Vagina (tissue), 2 donors: ENCODE measurements at places on chromosomes 4 and X. TPM values are rescaled to one million over a fixed set of nuclear protein-coding genes. Genes with fewer than 3 reads are reported as not detected.

DNA sequence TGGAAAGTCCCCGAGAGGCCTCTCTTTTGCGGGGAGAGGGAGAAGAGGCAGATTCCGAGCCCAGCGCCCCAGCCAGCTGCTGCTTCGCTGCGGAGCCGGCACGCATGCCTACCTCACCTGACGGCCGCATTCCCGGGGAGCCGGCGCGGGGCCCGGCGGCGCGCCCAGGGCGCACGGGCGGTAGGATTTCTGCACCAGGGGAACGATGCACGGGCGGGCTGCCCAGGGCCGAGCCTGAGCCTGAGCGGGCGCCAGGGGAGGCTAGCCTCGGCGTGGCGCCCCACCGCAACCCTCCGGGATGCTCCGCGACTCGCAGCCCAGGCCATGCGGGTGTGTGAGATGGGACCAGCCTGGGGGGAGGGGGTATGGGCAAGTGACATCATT is 81.3 kb upstream of the SCML1 start:
- DNase-seq, result no peak

- no peak for DNase-seq
These were observed 16.3 kb downstream of the PTTG2 start for GRCh38 chr4:37976507-37976906.

GRCh38 chr4:141899541-141899940 is 263.2 kb downstream of the IL15 start:
- no peak for DNase-seq

DNA sequence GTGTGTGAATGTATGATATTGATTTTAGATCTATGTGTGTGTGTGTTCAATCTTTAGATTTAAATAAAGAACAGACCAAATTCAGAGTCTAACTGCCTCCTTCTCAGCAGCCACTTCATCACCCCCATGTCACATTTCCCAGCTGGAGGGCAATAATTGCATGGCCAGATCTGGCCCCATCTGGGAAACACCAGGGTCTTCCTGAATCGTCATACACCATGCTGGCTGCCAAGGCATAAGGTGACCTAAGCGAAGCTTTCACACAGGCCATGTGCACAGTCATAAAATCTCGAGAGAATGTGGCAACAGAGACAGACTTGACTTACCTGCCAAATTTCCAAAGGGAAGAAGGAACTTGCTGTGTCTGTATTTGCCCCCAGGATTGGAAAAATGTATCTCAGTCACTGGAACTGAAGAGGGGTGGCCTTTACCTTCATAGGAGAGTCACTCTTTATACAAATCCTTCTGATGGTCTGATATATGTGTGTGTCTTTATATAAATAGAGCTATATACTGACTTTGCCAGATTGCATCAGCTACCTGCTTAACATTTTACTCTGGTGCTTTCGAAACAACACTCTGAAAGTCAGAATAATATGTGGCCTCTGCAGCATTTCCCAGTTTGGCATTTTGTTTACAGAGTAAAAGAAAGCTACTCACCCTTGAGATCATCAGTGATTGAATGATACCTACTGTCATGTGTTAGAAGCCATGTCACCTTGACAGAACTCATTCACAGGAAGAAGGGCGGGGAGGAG is at the start of gene PLAC1:
TSS of gene PLAC1 (minus strand) at position 470 of the 758 bp plus-strand sequence. CDS start 91,789 bp downstream, outside the sequence.
- peak; percentile 10 for DNase-seq

- DNase-seq, result no peak
These were observed 7.5 kb upstream of the GABRA2 start for GRCh38 chr4:46397394-46397793.

- DNase-seq, result no peak
These were observed 209.2 kb downstream of the GLUD2 start for GRCh38 chrX:121256647-121257046.

- DNase-seq, result no peak
These were observed 47.8 kb downstream of the CLCN3 start for GRCh38 chr4:169668069-169668721.

DNA sequence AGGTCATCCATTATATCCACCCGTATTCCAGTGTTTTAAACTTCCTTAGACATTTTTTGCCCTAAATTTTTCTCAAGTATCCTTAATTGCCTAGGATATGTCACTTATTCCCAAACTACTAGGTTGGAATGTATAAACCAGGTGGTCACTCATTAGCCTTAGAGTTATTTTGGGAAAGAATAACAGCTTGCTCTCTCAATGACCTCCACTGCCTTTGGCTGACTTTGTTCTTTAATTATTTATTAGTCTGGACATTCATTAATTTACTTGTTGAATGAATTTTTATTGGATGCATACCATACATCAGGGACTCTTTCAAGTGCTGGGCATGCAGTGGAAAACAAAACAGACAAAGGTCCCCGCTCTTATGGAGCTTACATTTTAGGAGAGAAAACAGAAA is 609.3 kb upstream of the IGFBP7 start:
- no peak for DNase-seq

- no peak for DNase-seq
These were observed 230.6 kb downstream of the PCDH7 start for GRCh38 chr4:30950737-30951136.

- DNase-seq, result no peak
These were observed 178.9 kb upstream of the SPRY1 start for GRCh38 chr4:123217664-123218063.

DNA sequence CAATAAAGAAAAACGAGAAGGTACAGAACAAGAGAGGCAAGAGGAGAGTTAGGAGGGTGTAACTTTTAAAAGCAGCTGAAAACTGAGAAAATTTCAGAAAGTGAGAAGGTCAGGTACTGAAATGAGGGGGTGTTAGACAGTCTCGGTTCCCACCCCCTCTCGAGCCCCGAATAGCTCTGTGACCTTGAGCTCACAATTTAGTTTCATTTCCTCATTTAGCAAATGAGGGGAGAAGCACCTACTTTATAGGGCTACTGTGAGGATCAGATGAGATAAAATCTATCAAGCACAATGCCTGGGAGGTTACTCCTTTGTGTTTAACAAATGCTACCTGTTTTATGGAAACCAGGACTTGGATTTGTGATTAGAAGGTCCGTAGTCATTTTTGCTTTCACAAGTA is 4.9 kb downstream of the UGT8 start:
- DNase-seq, result no peak

DNA sequence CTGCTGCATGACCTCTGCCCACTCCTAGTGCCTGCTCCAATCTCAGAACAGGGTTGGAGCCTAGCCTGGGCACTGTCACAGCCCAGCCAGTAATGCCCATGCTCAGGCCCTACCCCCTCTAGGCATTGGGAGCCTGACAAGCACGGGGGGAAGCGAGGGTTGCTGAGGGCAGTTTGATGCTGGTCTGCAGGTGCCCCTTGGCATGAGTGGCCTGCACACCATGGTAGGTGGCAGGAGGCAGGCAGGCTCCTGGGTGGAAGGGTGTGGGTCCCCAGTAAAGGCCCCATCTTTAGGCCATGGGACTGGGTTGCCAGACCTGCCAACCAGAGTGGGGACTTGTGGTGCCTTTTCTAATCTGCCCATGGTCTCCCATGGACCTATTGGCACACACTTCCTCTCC is 72.1 kb upstream of the DCAF12L2 start:
- no peak for DNase-seq

GRCh38 chr4:8402640-8403039 is 37.9 kb downstream of the ACOX3 start:
- no peak for DNase-seq

DNA sequence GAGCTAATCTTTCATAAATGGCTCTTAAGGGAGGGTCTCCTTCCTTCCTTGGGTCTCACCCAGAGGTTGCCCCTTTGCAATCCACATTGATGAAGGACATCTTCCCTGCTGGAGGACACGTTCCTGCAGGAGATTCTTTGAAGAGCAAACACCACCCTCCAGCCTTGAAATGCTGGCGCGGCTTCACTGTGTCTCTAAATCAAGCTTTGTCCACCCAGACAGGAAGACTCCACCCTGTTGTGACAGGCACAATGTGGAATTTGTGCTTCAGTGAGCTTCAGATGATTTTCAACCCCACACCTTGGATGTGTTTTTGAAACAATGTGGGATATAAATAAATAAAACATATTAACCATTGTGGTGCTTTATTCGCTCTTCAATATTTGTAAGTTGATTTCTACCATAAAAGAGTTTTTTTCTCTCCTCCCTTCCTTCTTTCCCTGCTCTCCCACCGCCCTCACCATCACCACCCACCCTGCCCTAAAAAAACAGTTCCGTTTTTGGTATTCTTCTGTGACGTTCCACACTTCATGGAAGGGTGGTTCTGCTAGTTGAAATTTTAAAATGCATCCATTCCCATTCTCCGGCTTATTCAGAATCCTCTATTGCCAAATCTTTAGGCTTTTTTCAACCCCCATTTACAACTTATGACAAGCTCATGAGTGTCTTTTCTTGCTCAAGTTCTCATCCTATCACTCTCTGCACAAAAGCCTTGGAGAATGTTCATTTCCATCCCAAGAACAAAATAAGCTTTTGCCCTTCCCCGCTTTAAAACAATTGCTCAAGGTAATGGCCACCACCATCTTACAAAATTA is 264.3 kb downstream of the RAPGEF2 start:
- DNase-seq, result no peak

DNA sequence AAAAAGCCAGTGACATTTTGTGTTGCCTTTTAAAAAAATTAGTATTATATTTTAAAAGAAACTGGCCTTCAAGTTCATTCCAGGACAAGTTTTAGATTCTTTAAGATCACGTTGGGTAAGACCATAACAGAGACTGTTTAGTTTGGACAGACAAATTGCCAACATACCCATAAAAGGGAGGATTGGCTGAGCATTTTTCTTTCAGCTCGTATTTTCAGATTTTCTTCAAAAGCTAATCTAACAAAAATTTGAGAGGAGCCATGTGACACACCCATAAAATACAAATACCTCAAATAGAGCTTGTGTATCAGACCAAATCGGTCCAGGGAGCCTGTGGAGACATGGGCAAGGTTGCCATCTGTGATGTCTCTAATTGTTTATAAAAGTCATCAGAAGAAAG is 74.6 kb upstream of the C1QTNF7 start:
- no peak for DNase-seq

- DNase-seq, result no peak
These were observed 73.9 kb downstream of the BMPR1B start for GRCh38 chr4:94831607-94832006.

GRCh38 chr4:68773699-68774098 is 42.1 kb upstream of the UGT2B10 start:
- DNase-seq, result no peak

- DNase-seq, result no peak
These were observed 120.3 kb upstream of the DKK2 start for GRCh38 chr4:107156443-107156842.

DNA sequence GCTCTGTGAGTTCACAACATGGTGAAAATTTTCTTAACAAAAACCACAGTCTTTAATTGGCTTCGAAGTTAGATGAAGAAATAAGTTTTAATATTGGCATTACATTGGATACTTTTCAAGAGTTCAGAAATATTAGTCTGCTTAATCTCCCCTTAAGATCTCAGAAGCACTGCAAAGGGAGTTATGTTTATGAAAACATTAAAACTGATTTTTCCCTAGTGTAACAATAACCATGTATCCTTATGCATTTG is 1.5 kb downstream of the SETD7 start:
- DNase-seq, result no peak

GRCh38 chrX:71251466-71251973 is 2.4 kb downstream of the ZMYM3 start:
- DNase-seq, result no peak

GRCh38 chrX:29948653-29949052 is 266.7 kb upstream of the MAGEB2 start:
- no peak for DNase-seq

DNA sequence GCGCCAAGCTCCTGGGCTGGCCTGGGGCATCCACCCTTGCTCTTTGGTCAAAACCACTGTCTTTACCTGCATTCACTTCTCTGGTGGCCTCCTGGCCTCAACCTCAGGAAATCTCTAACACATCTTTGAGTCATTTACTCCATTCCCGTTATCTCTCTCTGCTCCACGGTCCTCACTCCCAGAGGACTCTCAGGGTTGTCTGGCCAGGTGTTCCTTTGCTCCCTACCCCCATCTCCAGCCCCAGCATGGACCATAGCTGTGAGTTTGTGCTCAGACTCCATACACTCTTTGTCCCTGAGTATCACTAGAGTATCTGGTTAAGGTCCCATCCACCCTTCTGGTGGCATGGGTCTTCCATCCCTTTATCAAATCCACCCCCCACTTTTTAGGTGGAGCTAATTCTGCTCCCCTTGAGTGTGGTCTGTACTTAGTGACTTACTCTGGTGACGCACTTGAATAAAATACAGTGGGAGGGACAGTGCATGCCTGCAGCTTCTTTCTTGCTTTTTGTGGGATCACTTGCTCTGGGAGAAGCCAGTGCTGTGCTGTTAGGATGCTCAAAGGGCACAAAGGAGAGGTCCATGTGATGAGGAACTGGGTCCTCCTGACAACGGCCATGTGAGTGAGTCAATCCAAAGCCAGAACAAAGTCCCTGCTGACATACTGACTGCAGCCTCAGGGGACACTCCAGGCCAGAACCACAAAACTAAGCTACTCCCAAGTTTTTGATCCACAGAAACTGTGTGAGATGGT is 44.3 kb downstream of the IGFBP7 start:
- DNase-seq, result no peak

DNA sequence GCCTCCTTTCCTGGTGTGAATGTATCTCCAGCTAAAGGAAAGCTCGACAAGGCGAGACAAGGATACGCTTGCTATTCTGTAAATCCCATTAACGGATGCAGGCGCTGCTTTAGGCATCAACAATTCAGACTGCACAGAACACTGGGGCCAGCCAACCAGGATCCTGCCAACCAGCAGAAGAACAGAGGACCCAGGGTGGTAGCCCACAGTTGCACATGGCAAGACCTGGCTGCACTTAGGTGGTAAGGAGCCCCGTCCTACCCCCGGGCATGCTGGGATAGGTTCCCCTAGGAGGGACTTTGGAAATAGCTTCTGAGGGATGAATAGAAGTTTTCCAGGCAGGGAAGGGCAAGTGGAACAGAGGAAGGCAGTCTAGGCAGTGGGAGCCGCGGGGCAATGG is 20.7 kb downstream of the PSAPL1 start:
- no peak for DNase-seq

DNA sequence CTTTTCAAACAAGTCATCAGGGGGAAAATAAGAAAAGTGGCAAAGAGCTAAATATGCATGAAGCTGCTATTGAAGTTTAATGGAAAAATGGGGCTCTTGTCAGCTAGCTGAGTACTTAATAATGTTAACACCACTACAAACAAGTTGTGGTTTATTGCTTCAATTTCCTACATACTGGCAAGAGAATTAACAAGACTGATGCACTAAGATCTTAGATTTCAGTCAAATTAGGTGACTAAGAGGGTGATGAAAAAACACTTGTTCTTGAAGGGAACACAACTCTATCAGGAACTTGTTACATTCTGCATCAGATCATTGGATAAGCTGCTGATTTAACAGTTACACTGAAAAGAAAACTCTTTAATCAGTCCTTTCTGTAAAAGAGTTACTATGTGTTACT is 234.6 kb upstream of the AFF2 start:
- no peak for DNase-seq

The PCDH11X gene
- total RNA-seq, result 0.74 TPM

The CLCN4 gene
- 1.2 TPM for total RNA-seq

The MFAP3L gene
- 2.2 TPM for total RNA-seq

The IGFBP7 gene
- total RNA-seq, result 716 TPM

The SEL1L3 gene
- total RNA-seq, result 8.3 TPM
